Stimulated activated naive CD4-positive, alpha-beta T cell treated with Interleukin-2 at 50 U/mL for 16 hours (primary cell): ENCODE measurements at places on chromosomes 13 and 19.

DNA sequence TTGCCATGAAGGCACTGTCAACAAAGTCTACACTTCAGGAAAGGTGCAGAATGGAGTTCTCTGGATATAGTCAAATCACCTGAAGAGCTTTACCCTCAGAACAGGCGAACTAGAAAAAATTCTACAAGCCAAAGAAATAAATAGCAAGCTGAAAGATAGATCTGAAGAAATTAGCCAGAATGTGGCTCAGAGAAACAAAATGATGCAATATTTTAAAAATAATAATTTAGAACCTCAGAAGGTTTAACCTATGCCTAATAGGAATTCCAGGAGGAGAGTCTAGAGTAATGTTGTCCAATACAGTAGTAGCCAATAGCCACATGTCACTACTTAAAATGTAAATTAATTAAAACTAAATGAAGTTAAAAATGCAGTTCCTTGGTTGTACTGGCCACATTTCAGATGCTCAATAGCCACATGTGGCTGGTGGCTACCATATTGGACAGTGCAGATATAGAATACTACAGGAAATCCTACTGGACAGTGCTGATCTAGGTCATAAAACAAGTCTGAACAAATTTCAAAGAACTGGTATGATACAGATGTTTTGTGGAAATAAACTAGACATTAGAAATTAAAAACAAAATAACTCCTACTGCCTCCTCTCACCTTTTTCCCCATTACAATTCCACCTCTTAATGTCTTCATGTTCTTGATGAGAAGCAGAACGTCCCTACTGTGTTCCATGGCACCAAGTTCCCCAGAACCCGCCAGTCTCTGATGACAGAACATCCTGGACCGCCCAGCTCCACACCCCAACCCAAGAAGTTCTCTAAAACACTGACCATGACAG lies 679 bp upstream of the CDADC1 start:
- DNase-seq, result no peak

GRCh38 chr13:105928048-105928447 lies 607.4 kb downstream of the EFNB2 start:
- DNase-seq, result no peak

DNA sequence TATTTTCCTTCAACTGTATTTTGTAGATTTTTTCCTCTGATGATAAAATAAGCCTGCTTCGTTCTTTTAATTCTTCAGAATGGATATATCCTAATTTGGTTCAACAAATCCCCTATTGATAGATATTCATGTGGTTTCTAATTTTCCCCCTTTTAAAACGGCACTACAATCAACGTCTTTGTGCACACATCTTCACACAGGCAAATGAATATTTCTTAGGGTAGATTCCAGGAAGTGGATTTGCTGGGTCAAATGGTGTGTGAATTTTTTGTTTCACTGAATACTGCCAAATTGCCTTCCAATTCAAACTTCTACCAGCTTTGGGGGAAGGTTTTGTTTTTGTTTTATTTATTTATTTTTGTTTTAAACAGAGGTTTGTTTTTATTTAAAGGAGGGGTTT lies 287.2 kb downstream of the FOXO1 start:
- no peak for DNase-seq

DNA sequence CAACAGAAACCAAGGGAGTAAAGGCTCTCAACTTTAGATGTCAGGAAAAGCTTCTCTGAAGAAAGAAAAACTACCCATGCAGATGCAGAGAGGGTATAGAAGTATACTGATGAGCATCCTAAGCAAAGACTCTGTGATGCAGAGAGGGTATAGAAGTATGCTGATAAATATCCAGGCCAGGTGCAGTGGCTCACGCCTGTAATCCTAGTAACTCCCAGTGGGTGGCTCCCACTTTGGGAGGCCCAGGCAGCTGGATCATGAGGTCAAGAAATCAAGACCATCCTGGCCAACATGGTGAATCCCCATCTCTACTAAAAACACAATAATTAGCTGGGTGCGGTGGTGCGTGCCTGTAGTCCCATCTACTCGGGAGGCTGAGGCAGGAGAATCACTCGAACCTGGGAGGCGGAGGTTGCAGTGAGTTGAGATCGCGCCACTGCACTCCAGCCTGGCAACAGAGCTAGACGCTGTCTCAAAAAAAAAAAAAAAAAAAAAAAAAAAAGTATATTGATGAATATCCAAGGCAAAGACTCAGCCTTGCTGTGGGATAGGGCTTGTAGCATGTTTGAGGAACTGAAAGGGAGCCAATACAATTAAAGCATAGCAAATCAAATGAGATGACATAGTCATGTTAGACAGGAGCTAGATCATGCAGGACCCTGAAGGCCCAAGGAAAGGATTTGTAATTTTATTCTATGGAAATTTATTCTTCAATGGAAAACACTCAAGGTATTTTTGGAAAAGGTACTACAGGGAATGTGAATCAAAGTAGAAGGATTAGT lies 14.9 kb downstream of the UBL3 start:
- DNase-seq, result no peak

- DNase-seq, result no peak
Observed at GRCh38 chr13:111513766-111514609, 193.5 kb downstream of the TEX29 start.

- no peak for DNase-seq
Observed at GRCh38 chr13:28678809-28679208, 19.9 kb downstream of the POMP start.

GRCh38 chr19:11921852-11922495 lies 2.9 kb upstream of the ZNF700 start:
- no peak for DNase-seq

DNA sequence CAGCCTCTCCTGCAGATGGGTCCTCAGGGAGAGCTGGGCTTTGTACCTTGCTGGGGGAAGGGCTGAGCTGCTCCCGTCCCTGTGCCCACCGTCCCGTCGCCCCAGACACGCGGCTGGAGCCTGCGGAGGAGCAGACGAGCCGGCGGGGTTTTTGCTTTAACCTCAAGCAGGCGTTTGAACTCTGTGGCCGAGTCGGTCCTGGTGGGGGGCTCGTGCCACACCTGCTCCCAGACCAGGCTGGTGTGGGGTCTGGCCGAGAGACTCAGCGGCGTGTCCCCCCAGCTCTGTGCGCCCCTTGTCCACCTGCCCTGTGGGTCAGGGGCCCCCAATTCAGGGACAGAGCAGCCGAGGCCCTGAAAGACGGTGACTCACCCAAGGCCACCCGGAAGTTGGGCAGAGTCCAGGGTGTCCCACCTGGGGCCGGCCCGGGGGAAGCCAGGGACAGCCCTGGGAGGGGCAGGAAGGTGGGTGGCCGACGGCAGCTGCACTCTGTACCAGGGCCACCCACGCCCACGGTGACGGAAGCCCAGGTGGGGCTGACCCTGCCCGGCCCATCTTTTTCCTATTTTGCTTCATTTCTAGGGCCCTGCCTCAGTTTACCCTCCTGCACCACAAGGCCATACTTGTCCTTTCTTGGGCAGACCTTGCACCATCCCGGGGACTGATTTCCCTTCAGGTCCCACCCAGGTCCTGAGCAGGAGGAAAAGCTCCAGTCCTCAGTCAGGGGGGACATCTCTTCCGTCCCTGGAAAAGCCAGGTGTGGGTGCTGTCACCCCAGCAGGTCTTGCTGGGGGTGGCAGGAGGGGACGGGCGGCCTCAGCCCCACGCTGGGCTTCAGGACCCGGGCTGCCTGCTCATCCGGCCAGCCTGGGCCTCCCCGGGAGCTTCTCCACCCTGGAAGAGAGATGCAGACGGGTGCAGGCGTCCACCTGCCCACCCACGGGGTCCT lies 5.3 kb downstream of the EFNA2 start:
- DNase-seq, result no peak

- DNase-seq, result no peak
Observed at GRCh38 chr19:57675881-57676280, 5.9 kb upstream of the ZNF551 start.

DNA sequence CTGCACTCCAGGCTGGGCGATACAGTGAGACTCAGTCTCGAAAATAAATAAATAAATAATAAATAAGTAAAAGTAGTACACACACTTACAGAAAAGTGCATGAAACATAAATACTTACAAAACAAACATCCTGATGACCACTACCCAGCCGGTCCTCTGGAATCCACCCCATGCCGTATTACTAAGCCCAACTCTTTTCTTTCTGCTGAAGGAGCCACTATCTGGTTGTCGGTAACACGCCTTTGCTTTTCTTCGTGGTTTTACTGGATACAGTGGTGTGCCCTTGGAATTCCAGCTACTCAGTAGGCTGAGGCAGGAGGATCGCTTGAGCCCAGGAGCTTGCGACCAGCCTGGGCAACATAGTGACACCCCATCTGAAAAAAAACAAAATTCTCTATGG lies 39.4 kb downstream of the CELF5 start:
- no peak for DNase-seq

DNA sequence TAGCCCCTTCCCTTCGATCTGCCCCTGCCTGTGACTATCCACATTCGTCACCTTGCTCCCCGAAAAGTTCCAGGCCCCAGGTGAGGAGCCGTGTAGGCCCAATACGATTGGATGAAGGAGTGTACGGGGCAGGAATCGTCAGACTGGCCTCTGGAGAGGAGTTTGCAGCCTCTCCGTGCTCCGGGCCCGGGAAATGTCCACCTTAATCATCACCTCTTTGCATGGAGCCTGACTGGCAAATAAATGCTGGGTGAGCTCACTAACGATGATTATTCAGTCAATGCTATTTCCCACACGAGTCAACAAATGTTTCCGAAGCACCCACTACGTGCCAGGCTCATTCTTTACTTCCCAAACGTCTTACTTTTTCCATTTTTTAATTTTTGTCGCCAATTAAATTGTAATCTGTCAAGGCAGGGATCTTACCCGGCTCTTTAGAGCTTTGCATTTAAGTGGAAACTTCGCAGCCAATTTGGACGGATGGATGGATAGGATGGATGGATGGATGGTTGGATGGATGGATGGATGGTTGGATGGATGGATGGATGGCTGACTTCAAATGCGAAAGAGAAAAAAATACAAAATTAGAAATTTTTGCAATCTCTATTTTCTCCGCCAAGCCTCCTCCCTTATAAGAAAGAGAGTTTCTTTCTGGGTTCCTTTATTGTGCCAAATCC lies 45.8 kb downstream of the TGDS start:
- no peak for DNase-seq

GRCh38 chr19:18446811-18447359 lies 9.0 kb upstream of the ISYNA1 start:
- no peak for DNase-seq

DNA sequence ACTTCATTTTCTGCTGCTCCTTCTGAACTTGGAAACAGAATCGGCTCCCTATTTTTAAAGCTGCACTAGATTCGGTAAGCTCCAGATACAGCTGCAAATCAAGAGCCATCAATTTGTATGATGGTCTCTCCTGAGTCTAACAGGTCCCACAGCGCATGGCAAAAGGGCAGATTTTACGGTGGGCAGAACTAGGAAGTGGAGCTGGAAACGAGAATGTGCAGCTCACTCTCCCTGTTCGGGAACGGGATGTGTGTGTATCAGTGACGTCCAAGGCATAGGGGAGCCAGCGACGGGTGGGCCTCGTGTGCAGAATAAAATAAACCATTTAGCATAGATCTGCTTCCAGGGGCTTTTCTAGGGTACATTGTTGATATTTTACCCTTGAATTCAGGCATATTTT lies 74.2 kb downstream of the COL4A1 start:
- DNase-seq, result no peak

DNA sequence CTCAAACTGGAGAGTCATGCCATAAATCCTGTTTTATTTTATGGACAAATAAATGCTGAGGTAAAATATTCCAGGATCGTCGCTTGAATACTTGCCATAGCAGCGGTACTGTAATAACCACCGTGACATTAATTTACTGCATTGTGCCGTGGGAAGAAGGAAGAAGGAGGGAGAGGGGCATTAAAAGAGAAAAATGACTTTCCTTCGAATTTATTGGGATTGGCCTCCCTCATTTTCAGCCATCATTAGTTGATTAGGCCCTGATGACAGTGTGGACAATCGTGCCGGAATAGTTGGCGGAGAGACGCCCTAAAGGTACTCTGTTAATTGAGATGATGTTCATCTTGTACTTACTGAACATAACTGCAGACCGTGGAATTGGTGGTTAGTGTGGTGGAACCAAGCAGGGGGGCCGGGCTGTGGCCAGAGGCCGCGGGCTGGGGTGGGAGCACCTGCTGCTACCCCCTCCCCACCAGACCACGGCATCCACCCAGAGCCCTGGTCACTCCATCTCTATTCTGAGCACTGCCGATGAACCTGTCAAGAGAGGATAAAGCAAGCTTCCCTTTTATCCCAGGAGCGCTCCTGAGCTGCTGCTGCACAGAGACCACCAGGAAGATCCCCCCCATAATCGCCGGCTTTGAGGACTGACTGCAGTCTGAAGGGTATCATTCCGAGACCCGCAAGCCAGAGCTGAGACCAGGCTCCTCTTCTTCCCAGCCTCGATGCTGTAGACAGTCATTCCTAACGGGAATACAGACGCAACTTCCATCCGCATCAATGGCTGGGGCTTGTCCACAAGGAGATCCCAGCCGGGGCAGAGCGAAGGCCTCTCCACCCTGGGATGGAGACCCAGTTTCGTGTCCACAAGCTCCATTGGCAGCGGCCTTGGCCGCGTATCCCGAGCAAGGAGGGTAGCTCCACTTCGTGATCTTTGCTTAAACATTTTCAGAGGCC lies 168.3 kb upstream of the TSHZ3 start:
- DNase-seq, result no peak

- no peak for DNase-seq
Observed at GRCh38 chr13:22118158-22118557, 447.3 kb downstream of the FGF9 start.

- DNase-seq, result no peak
Observed at GRCh38 chr13:73873940-73874830, 260.0 kb downstream of the KLF12 start.

DNA sequence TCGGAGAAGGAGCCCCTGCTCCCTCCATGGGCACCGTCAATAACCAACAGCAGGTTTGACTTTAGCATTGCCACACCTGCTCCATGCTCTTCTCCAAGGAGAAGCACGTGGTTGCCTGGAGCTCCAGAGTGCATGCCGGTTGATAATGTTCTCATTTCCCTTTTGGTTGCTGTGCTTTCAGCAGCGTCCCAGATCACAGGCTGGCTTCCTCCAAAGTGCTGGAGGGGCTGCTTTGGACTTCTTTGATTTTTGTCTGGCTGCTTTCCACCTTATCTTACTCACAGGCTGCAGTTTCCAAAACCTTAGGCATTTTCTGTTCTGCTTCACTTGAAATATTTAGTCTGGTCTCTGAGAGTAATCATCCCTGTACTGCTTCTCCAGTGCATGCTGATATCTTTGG lies 123.8 kb upstream of the IRS2 start:
- no peak for DNase-seq

DNA sequence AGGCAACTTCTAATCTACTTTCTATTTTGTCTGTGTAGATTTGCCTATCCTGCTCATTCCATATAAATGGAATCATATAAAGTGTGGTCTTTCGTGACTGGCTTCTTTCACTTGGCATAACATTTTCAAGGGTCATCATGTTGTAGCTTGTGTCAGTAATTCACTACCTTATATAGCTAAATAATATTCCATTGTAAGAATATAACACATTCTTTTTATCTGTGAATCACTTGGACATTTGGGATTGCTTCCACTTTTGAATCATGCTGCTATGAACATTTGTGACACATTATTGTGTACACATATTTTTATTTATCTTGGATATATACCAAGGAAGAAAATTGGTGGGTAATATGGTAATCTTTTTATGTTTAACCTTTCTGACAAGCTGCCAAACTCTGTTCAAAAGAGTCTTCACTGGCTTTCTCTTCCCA lies 89.0 kb upstream of the CSNK1A1L start:
- DNase-seq, result no peak

GRCh38 chr13:59103004-59103768 lies 1060.5 kb downstream of the DIAPH3 start:
- DNase-seq, result no peak
